GF-D8 (cell line): ENCODE measurements at places on chromosomes 1 and 21.

- no peak for DNase-seq
These were observed 40.5 kb upstream of the RALGPS2 start for GRCh38 chr1:178684542-178685000.

GRCh38 chr1:55929652-55930051 lies 649.7 kb downstream of the PLPP3 start:
- DNase-seq, result no peak

DNA sequence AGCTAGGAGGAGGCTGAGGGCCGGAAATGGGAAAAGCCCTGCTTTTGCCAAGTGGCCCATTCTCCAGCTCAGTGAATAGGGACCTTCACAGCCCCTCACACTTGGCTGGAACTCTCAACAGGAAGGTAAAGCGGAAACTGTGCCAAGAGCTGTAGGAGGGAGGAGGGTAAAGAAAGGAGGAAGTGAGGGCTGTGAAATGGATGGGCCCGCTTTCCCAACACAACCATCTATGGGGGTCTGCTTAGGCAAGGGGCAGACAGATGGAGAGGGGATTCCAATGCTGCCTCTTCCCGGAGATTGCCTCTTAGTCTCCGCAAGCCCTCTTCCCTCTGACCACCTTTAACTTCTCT lies 5.2 kb downstream of the INKA2 start:
- peak; percentile 66 for DNase-seq

DNA sequence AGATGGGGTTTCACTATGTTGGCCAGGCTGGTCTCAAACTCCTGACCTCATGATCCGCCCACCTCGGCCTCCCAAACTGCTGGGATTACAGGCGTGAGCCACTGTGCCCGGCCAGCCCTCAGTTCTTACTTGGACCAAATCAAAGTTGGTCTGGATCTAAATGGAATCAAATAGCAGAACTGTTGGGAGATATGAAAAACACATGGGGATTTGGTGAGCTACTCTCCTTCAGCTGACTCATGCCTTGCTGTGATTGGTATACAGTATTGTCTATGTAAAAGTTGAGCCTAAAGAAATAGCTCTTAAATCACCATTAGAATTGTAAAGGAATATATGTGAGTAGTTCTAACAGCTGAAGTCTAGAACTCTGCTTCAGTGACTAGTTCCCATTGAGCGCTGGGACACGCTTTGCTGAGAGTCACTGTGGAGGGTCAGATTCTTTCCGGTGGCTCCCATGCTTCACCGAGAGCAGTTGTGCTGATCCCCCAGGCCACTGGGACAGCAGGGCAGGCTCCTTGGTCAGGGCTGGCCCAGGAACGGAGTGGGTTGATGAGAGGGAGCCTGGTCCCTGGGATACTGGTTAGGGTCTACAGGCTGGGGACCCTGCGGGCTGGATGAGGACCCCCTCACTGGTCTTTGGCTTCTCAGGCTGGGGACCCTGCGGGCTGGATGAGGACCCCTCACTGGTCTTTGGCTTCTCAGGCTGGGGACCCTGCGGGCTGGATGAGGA lies 14.0 kb downstream of the PKNOX1 start:
- DNase-seq, result no peak

GRCh38 chr1:31549809-31550620 lies 26.3 kb upstream of the TINAGL1 start:
- no peak for DNase-seq

DNA sequence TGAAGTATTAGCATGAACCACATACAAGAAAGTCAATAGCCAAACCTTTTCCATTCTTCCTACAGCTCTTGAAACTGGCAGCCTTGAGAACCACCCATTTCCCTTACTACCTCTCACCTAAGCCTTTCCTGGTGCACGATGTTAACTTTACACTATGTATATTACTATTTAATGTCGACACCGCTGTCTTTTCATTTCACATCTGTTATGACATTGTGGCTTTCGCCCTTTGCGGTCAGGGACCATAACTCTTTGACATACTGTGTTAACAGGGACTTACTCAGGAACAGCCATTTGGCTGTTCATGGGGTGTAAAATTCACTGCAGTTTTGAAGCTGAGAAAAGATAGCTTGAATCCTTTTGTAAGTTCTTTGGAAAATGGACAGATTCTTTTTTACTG lies 21.1 kb upstream of the GPR88 start:
- DNase-seq, result peak; percentile 66

DNA sequence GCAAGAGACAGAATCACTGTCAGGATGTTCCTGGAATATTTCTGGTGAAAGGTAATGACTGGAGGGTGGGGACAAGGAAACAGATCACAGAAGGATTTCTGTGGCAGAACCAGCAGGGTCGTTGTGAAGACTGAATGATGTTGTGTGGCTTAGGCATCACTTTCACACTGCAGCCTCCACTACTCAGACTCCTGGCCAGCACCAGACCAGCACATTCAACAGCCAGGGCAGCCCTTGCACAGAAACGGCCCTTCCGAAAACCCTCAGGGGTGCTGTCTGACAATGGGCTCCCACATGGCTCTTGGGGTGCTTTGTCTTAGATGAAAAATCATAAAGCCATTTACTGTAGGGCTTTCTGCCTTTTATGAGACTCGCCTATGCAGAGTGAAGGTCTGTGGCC lies 3.8 kb upstream of the RAB7B start:
- DNase-seq, result no peak

DNA sequence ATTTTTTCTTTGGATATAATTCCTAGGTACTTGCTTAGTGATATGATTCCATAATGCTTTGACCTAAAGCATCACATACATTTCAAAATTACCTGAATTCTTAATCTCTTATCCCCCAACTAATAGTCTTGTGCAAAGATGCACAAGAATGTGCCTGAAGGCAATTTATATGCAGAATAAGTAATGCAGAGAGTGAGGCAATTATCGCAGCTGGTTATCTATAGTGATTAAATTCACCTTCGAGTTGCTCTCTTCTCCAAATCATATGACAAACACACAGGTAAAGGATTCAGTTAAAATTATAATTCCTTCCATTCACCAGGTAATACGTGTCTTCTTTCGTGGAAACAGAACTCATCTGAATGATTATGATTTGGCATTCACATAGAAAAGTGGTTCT lies 717.3 kb downstream of the MRPL39 start:
- DNase-seq, result no peak

GRCh38 chr21:35925497-35925896 lies 134.8 kb downstream of the SETD4 start:
- DNase-seq, result no peak

DNA sequence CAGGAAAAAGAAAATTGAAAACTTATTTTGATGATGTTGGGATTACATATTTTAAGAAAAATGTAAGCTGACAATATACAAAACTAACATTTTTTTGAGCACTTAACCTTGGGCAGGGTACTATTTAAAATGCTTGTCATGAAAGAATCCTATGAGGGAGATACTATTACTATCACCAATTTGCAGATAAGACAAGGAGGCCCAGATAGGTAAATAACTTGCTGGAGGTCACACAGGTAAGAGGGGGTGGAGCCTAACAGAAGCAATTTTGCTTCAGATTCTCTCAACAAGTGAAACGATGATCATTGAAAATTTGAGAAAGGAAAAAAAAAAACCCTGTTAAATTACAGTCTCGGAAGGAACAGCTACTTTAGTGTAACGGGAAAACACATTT lies 1.2 kb downstream of the GART start:
- no peak for DNase-seq

- no peak for DNase-seq
These were observed 110.5 kb upstream of the COL6A1 start for GRCh38 chr21:45870851-45871615.

- DNase-seq, result no peak
These were observed 390.5 kb downstream of the DISC1 start for GRCh38 chr1:232017057-232017456.
